ENCODE measurements at places on chromosomes 3 and 15.

DNA sequence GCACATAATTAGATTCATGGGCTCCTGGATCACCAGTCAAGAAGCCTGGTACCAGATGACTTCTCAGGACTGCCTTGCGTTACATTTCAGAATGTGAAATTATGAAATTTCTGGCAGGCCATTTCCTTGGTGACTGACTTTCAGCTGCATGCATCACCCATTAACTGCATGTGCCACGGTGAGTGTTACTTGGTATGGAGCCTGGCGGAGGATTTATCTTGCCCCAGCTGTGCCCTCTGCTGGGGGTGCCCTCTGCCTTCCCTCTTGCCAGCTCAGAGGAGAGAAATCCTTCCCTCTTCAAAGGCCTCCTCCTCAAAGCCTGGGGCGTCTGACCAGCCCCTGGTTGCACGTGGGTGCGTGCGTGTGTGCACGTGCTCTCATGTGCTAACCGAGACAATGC lies 57.7 kb upstream of the CTSH start:
- DNase-seq: no peak

DNA sequence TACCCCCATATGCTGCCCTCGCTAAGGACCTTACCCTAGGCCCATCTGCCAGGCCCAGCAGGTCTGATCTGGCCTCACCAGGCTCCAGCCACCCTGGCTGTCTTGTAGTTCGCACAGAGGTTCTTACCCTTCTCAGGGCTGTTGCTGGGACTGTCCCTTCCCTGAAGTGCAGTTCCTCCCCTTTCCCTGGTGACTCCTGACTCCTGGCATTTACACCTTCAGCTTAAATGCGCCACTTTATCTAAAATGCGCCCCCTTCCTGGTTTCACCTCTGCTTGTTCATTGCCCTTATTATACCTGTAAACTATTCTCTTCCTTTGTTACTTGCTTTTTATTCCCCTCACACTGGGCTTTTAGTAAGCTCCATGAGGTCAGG lies 835 bp upstream of the TTLL3 start:
- DNase-seq: no peak

- DNase-seq: no peak
These were observed 7.6 kb downstream of the SLC9A9 start for GRCh38 chr3:143840636-143841035.

GRCh38 chr15:25862472-25863110 lies 536 bp downstream of the ATP10A start:
- DNase-seq: peak; percentile 53

- DNase-seq: no peak
These were observed 24.0 kb downstream of the AMOTL2 start for GRCh38 chr3:134350266-134350665.

GRCh38 chr3:186411994-186412393 lies 50.0 kb upstream of the DGKG start:
- peak; percentile 6 for DNase-seq

DNA sequence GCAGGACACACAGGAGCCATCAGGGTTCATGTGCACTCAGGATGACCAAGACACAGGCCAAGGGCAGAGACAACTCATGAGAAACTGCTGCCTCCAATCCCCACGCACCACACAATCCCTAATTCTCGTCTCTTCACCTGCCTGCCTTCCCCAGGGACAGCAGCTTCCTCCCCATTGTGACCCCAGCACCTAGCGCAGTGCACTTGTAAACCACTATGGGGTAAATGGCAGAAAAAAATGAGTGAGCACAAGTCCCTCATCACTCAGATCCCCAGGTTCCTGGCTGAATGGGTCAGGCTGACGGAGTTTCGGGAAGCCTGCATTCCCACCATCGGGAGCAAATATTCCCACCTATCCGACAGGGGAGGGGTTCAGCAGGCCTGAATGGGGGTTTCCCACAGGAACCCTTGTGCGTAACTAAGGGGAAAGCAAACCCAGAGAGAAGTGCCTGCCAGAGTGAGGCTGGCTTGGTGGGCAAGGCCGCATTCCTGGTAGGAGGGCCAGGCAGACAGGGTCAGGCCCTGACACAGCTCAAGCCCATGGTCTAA lies 18.8 kb downstream of the PLXNB1 start:
- no peak for DNase-seq

GRCh38 chr15:100879464-100880138 lies at the start of gene ALDH1A3:
Gene ALDH1A3 (plus strand): TSS chr15:100879831. CDS start chr15:100879908, 77 bp downstream.
- peak; percentile 22 for DNase-seq

DNA sequence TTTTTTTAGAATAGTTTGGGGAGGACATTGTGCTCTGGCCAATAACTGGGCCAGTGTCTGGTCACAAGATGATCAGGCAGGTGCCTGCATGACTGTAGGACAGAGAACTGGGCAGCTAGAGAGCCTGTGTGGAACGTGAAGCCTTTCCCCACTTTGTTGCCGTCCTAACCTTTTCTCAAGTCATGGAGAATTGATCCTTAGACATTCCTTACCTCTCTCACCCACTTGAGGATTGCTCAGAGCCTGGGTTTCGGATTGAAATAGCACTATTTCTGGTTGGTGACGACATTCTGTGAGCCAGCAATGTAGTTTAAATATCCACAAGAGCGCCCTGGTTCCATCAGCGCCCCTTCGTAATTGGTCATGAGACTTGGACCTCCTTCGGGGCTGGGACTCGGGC lies 138.4 kb downstream of the IGF1R start:
- DNase-seq: no peak

GRCh38 chr15:40512440-40512839 lies 41.7 kb downstream of the CHST14 start:
- DNase-seq: no peak

DNA sequence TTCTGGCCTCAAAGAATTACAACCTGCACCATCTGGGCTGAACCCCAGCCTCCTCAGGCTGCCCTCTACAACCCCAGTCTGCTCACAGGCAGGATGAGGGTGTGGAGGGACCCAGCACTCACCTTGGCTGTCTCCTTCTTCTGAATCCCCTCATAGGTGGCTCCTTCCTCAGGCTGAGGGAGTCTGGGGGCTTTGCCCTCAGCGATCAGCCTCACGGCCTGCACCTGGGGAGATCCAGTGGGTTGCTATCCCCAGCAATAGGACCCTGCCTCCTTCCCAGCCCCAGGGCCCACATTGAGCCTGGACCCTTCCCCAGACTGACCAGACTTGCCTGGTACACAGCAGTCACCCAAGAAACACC lies 25.1 kb downstream of the ALDH1L1 start:
- no peak for DNase-seq

DNA sequence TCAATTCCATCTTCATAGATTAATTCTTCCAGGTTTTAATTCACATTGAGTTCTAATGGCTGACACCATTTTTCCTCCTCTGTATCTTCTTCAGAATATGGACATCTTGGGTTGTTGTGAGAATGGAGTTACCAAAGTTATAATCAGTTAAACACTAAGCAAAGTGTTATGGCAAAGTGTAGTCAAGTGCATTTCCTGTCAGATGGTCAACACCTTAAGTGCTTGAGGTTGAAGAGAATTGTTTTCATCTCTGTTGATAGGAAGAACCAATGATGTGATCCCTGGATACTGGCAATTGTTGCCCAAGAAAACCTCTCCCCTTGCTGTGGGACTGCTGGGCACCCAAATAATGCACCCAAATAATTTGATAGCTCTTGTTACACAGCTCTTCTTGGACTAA lies 102.6 kb upstream of the SATB1 start:
- DNase-seq: no peak

- no peak for DNase-seq
These were observed 10.3 kb upstream of the KIF7 start for GRCh38 chr15:89665449-89666181.

GRCh38 chr15:100731267-100732152 lies 129.1 kb downstream of the ASB7 start:
- DNase-seq: no peak

- no peak for DNase-seq
These were observed 431.2 kb upstream of the THBS1 start for GRCh38 chr15:39149636-39150150.

DNA sequence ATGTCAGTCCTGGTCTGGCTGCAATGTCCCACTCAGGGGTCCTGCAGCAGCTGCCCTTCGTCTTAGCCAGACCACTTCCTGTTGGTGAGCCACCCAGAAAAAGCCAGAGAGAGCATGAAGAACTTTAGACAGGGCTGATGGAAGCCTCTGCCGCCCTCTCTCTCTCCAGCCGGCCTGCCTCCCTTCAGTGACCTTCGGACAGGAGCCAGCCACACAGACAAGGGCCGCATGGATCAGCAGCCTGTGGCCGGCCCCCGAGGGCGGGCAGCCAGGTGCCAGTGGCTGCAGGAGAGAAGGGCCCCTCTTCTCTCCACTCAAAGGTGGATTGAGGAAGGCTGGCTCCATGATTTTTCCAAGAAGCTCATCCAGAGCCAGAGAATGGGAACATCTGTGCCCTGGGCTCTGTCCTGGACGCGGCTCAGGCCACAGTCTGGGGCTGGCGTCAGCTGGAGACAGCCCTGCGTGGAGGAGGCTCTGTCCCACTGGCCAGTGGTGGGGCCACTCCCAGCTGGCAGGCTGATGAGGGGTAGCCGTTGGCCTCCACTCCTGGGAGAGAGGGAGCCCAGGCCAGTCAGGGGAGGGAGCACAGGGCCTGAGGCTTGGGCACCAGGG lies 42.9 kb downstream of the ISG20 start:
- no peak for DNase-seq

DNA sequence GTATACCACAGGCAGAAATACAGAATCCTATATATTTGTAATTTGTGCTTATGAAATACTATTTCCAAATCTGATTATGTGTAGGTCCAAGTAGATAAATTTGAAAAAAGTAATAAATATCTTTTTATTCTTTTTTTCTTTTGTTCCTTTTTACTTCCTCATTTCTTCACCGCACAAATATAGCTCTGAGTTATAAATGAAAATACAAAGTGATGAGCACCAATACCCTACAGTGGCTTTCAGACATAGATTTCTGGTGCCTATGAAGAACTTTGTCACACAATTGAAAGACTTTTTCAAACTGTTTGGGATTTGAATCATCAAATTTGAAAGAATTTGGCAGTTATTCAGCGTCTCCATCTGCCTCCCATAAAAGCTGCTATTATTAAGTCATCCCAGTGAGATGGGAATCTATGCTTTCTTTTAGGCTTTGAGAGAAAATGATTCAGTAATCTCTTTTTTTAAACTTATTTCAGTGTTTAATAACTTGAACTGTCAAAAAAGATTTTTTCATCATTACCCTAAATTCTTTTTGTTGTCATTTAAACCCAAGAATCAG lies 363.6 kb upstream of the GOLIM4 start:
- no peak for DNase-seq

DNA sequence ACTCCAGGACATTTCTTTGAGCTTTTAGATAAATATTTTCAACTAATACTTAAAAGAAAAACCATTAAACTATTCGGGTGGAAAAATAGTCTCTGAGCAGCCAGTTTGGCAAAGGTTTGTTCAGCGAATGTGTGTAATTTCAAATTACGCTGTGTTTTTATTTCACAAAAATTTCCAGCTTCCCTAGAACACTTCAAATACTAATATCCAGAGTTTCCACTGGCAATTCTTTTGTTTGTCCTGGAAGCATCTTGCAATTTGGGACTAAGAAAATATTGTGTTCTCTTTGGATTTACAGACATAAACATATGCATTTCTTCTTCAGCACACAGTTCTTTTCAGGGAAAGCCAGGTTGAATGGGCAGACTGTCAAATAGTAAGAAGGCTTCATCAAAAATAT lies 61.9 kb downstream of the MDFIC2 start:
- no peak for DNase-seq

DNA sequence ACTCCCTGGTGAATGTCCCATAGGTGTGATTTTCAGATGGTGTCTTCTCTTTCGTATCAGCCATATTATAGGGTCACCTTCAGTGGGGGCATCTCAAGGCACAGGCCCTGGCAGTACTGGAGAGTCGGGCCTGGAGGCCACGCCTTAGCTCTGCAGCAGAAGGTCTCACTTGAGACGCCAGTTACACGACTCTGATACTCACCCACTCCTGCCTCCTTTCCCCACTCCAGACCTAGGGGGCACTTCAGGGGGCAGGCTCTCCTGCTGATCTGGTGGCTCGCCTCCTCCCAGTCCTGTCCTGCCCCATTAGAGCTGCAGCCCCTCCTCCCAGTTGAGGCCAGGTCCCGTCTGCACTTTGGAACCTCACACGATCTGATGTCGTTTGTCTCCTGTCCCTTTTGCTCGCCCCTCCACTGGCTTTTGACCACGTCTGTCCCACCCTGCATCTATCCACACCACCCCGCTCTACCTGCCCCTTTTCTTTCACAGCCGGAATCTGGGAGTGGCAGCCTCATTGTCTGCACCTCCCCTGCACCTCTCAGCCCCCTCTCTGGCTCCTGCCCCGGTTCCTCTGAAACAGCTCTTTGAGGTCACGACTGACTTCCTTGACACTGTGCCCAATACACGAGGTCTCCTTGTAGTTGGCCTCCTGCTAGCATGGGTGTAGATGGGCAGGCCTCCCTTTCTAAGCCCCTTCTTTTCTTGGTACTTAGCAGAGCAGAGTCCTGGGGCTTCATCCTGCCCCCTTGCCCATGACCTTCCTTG lies 181.9 kb downstream of the NSMCE3 start:
- no peak for DNase-seq
